ENCODE measurements at places on chromosomes 12 and 14. TPM values are rescaled to one million over a fixed set of nuclear protein-coding genes. Genes with fewer than 3 reads are reported as not detected.

OAS1 gene
- total RNA-seq, result 32.8 TPM

AICDA gene
- total RNA-seq, result 0.13 TPM

POTEG gene
- not detected for total RNA-seq

SALL2 gene
- total RNA-seq, result 0.72 TPM

NPC2 gene
- 244 TPM for total RNA-seq

PRR4 gene
- total RNA-seq, result 3.0 TPM

CLEC6A gene
- total RNA-seq, result not detected

MANSC4 gene
- not detected for total RNA-seq

MFAP5 gene
- total RNA-seq, result 0.37 TPM

SMIM41 gene
- not detected for total RNA-seq

ADCY6 gene
- 12.2 TPM for total RNA-seq

COA8 gene
- 51.9 TPM for total RNA-seq

PLEKHG7 gene
- total RNA-seq, result not detected
